Cortex of kidney (tissue), 1 donor: ENCODE measurements at places on chromosomes 6 and 20.

- no peak for DNase-seq
Measured at GRCh38 chr6:25641940-25642666, 9.9 kb upstream of the SCGN start.

- DNase-seq = no peak
Measured at GRCh38 chr6:6008648-6009421, 2.1 kb upstream of the NRN1 start.

DNA sequence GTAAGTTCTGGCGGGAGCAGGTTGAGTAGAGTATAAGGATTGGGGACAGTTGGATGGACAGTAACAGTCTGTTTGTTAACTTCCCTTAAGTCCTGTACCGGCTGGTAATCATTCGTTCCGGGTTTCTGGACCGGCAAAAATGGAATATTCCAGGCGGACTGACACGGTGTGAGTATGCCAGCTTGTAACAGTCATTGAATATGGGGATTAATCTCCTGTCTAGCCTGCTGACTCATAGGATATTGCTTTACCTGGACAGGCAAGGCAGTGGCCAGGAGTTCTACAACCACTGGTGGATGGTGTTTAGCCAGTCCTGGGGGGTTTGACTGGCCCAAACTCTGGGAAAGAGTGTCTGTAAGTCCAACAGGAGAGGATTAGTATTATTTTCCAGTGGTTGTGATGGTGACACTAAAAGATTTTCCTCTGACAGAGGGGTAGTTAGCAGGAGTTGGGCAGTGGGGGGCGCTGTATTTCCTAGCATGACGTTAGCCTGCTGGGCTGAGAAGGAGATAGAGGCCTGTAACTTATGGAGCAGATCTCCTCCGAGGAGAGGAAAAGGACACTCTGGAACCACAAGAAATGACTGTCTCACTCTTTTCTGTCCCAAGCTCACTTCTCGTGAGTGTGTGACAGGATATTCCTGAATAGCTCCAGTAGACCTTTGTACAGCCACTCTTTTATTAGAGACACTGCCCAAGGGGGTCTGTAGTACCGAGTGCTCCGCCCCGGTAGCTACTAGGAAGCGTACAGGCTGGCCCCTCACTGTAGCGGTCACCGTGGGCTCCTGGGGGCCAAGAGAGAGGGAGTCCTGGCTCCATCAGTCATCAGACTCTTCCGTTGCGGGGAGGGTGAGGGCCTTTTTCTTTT, 152.2 kb downstream of the TRIM27 start:
- no peak for DNase-seq

DNA sequence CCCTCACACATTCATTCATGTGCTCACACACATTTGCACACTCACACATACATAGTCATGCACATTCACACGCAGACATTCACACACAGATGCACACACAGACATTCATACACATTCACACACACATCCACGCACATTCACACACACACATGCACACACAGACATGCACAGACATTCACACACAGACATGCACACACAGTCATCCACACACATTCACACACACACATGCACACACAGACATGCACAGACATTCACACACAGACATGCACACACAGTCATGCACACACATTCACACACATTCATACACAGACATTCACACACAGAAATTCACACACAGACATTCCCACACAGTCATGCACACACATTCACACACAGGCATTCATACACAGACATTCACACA, 147.3 kb downstream of the PACRG start:
- DNase-seq = no peak

- no peak for DNase-seq
Measured at GRCh38 chr20:59148701-59149493, 14.7 kb upstream of the ZNF831 start.

- no peak for DNase-seq
Measured at GRCh38 chr6:34518669-34519365, 37.3 kb downstream of the SPDEF start.

GRCh38 chr6:43506667-43507471, 3.3 kb downstream of the LRRC73 start:
- DNase-seq = no peak

GRCh38 chr20:40462566-40462965, 226.5 kb downstream of the MAFB start:
- DNase-seq = no peak

- DNase-seq = no peak
Measured at GRCh38 chr6:14380901-14381828, 263.6 kb downstream of the CD83 start.

DNA sequence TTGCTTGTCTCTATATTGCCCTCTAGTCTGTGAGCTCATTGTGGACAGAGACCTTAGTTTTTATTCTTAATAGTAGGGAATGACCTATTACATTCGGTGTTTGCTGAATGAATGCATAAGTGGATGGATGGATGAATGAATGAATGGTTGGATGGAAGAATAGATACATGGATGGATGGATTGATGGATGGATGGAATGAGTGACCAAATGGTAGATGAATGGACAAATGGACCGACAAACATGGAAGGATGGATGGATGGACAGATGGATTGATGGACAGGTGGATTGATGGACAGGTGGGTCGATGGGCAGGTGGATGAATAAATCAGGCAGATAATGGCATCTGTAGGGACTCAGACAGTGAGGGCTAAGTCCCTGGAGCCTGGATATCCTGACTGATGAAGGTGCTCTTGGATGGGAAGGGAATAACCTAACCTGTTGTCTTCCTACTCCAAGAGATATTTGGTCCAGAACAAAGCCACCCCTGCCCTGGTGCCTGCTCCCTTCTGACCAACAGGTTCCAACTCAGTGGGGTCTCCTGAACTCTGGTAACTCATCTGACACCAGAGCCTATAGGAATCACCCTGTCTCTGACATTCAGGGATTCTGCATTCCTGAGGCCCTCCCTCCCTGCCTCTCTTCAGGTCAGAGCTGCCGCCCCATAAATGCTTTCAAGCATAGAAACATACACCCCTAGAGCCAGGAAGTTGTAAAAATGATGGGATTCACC, 9.6 kb upstream of the CCN5 start:
- no peak for DNase-seq

GRCh38 chr6:155011809-155012291, 16.7 kb downstream of the TIAM2 start:
- no peak for DNase-seq

DNA sequence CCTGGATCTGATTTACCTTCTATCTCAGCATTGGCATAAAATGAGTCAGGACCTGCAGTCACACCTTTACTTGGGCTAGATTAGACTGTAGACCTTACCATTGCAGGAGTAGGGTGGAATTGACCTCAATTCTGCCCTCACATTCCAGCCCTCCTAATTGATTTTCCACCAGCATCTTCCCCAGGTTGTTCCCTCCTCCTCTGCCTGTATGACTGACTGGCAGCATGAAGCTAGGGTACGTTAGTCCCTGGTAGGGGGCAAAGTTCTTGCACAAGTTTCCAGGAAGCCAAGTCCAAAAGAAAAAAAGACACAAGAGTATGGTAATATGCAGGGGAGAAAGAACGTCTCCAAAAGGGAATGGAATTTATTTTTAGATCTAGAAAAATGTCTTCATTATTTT, 225.6 kb upstream of the FLRT3 start:
- DNase-seq = no peak

DNA sequence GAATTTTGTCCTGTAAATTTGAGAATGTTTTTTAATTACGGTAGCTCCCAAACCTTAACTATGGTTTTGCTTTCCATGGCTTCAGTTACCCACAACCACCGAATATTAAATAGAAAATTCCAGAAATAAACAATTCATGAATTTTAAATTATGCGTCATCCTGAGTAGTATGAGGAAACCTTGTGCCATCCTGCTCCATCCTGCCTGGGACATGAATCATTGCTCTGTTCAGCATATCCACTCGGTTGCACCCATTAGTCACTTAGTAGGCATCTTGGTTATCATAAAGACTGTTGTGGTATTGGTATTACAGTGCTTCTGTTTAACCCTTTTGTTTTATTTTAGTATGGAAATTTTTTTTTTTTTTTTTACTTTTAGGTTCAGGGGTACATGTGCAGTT, 39.7 kb downstream of the KCNS1 start:
- no peak for DNase-seq
